ENCODE measurements at places on chromosomes 4 and X. TPM values are rescaled to one million over a fixed set of nuclear protein-coding genes. Genes with fewer than 3 reads are reported as not detected.

The ALAS2 gene
- total RNA-seq = not detected

The BMP3 gene
- total RNA-seq = not detected

The BEX2 gene
- total RNA-seq = 41.1 TPM

The GATA1 gene
- total RNA-seq = not detected

DNA sequence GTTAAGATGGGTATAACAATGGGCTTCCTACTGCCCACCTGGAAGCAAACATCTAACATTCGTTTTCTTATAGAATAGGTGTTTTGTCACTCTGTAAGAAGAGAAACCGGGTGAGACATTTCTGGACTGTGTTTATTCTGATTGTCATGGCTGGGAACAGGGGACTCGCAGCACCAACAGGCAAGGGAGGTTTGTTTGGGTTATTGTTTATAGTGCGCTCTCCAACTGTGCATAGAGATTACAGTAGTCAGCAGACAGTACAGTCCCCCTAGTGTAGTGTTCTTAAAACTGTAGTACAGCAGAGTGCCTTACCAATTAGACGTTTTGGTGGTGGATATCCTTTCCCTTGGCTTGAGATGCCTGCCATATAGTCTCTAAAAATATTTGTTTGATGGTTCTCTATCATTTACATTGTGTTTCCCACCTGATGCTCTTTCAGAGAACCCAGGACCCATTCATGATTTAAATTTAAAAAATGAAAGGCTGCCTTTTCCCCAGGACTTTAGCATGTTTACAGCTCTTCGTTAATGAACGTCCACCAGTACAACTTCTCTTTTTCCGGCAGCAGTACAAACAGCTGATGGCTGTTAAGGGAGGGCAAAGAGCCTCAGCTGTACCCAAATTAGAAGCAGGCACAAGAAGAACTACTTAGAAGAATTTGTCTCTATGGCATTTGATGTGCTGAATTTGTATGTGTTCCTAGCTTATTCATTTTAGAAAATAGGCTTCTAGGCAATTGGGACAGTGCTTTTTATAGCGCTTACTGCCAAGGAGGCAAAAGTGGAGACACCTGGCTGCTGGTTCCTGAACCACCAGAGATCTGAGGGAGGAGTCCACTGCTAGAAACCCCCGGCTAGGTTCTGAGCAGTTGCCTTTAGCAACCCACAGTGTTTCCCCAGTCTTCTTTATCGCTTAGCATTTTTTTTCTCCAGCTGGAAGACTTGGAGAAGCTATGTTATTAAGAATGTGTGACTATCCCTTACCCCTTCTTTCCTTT is 1.0 kb upstream of the RNF150 start:
- no peak for DNase-seq

DNA sequence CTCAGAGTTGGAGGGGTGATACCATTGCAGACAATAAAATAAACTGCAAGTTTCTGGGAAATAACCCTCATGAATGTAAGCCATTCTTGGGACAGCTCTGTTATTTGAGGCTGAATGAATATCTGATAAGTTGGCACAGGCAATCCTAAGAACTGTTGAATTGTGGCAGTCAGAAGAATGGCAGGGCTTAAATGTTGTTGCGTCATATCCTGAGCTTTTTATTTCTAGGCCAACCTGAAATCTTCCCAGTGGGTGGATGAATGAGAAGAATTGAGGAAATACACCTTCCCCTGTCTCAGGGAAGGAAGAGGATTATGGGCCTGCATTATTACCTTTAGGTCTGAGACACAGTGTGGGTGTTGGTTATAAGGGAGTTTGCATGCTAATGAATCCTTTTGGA is 64.4 kb upstream of the C4orf54 start:
- DNase-seq = no peak

GRCh38 chrX:68705986-68706385 is 58.5 kb downstream of the STARD8 start:
- DNase-seq = no peak

DNA sequence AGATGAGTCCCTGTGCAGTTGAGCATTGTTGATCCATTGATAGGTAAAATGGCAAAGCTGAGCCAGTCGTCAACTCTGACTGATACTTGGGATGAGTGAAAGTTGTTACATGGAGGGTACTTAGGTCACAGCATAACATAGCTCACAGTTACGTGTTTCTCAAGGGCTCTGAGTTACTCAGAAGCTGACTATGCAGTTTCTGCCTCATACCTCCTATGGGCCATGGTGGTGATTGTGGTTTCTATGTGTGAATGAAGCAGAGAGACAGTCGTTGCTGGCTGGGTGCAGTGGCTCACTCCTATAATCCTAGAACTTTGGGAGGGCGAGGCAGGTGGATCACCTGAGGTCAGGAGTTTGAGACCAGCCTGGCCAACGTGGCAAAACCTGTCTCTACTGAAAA is 30.8 kb downstream of the FRMPD3 start:
- no peak for DNase-seq

DNA sequence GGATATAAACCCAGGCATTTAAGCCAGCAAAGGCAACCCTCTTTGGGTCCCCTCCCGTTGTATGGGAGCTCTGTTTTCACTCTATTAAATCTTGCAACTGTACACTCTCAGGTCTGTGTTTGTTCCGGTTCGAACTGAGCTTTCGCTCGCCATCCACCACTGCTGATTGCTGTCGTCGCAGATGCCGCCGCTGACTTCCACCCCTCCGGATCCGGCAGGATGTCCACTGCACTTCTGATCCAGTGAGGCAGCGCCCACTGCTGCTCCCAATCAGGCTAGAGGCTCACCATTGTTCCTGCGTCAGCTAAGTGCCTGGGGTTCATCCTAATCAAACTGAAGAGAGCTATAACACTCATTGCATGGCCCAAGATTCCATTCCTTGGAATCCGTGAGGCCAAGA is 49.2 kb downstream of the ENOPH1 start:
- no peak for DNase-seq

- peak; percentile 81 for DNase-seq
These were observed 50.8 kb upstream of the SETD7 start for GRCh38 chr4:139606579-139607501.

GRCh38 chrX:38482183-38482582 is 79.2 kb upstream of the TSPAN7 start:
- no peak for DNase-seq

DNA sequence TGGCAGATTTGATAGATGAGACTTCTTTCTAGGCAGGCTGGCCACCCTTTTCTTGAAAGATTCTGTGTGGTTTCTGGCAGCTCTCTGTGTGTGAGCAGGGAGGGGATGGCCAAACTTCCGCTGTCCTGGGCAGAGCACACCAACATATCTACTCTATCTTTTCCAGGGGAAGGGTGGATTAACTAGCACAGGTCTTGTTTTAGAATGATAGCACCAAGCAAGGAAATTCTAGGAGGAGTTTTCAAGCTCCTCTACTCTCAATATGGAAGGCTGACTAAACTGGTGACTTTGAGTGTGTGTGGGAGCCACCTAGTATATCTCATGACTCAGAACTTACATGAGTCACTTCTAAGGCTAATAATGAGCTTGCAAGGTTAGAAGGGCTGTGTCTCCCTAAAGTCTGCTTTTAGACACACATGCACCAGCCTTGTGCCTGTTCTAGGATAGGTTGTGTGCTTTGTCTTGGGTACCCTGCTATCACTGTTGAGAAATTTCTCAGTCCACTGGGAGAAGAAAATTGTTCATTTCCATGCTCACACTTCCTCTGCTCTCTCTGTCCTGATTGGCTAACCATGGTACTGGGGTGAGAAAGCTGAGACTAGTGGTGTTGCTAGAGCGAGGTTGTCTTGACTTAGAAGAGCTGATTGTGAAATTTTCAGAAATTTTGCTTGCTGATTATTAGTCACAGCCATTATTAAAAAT is 72.9 kb downstream of the YIPF6 start:
- DNase-seq = peak; percentile 7

GRCh38 chr4:19774690-19775256 is 476.9 kb upstream of the SLIT2 start:
- DNase-seq = no peak

DNA sequence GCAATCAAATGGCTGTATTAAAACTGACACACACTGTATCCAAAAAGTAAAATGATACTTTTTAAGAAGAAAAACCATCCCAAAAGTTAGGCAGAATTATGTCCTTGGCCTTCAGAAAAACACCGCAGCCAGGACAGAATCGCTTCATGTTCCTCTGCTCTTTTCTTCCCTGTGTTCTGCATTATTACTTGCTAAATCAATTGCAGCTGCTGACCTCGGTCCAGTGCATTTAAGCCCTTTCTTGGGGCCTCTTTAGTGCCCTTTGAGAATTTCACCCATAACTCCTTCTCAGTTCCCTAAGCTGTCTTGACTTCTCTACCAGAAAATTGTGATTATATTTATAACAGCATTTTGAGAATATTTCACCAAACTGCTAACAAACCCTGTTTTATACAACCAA is 696.9 kb downstream of the PCDH7 start:
- DNase-seq = no peak

DNA sequence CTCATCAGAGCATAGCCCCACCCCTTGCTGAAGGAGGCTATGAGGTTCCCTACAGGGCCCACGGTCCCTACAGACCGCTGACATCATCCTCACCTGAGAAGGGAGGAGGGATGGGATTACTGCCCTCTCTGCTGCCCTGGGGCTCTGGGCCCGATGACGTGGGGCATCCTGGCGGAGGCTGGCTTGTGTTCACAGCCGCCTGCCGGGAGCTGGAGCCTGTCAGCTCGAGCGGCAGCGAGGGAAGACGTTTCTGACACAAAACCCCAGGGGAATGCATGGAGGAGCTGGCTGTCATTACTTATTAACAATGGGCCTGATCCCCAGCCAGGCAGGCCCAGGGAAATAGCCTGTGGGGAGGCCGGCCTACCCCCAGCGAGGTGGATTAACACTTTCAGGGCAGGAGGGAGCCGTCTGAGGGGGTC is 106.6 kb upstream of the ATP6AP2 start:
- no peak for DNase-seq

DNA sequence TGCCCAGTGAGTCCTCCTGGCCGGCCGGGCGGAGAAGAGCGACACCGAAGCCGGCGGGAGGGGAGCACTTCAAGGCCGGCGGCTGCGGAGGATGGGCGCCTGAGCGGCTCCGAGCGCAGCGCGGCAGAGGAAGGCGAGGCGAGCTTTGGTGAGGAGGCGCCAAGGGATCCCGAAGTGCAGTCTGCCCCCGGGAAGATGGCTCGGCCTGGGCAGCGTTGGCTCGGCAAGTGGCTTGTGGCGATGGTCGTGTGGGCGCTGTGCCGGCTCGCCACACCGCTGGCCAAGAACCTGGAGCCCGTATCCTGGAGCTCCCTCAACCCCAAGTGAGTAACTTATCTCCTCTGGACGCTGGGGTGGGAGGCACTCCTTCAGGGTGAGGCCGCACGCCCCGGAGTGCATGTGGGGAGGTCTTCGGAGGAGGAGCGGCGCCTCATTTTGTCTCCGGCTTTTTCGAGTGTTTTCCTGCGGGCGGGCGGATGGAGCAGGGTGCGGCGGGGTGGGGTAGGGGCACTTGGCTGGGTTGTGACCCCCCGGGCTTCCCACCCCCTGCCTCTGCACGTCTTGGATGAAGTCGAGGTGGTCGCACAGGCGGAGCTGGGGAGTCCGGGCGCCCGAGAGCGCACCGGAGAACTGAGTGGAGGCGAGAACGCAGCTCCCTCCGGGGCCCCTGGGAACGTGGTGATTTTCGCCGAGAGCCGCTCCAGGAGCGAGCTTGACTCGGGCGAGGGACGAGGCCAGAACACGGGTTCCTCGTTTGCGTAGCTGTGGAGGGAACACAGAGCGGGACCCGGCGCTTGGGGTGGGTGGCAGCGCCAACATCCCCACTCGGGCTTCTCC is 979 bp downstream of the EFNB1 start:
- DNase-seq = no peak

DNA sequence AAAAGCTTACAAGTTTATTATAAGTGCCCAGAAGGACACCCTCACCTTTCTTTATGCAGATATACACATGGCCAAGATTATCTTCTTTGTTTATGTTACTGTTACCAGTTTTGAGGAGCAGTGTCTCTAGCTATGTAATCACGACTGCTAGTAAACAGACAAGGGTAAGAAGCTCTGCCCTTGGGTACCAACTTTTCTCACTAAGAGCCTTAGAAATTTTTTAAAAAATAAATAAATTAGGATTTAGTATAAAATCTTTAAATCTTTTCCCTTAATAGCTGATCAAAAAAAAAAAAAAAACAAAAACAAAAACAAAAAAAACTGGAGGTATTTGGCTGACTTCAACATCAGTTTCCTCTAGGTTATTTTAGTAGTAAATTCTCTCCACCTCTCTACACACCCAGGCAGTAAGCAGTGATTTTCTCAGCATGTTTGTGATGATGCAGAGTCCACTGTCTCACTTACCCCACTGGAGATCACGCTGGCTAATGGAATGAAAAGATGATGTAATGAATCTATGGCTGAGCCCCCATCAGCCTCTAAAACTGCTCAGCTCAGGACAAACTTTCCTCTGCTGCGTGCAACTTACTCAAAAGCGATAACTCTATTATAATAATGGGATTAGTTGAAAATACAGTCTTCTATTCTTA is 125.9 kb downstream of the FRYL start:
- no peak for DNase-seq

DNA sequence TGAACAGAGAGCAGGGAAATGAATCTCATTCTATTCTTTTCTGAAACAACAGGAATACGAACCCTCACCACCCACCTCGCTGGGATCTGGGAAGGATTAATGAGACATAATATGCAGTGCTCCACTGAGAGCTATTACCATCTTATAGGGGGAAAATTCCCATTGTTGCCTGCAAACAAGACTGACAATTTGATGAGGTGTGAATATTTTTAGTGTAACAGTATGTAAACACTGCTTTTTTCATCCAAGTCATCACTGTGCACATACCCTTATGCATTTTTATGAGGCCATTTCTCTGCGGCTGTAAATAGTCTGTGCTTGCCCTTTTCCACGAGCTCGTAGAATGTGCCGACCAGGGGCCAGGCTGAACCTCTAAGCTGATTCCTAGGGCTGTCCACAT is 285.6 kb upstream of the CPEB2 start:
- no peak for DNase-seq

DNA sequence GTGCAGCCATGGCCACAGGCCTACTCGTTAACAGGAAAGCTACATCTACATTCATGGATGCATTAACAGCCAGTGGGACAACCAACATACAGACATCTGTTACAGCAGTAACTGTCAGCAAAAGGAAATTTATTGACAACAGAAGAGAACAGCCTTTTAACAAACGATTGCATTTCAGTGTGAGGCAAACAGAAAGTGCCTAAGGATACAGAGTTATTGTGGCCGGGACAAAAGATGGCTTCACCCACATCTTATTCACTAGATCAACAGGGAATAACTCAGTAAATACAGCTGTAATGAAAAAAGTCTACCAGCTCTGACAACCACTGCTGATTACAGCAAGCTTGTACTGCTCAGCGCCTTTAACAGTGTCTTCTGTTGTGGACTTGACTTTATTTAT is 61.5 kb upstream of the TBL1X start:
- DNase-seq = no peak

GRCh38 chr4:52873191-52873590 is 11.1 kb downstream of the RASL11B start:
- no peak for DNase-seq
